T-helper 2 cell (primary cell): ENCODE measurements at places on chromosomes 1 and 21.

DNA sequence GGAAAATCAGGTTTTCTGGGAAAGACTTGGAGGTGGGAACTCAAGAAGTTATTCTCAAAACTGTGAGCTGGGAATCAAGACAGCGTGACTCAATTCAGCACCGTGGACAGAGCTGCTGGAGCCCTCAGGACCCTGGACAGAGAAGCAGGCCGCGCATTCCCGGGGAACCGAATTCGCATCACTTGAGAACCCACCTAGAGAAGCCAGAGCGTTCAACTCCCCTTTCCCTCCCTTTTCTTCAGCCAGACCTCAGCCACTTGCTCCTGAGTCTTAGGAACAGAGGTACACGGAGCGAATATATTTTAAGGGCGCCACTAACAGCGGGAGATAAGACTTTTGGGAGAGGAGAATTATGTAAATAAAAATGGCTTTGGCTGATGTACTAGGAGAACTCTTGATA is 2.0 kb upstream of the LIN28A start:
- DNase-seq, result peak; percentile 57

GRCh38 chr1:32172621-32173245 is 6.7 kb upstream of the TXLNA start:
- DNase-seq, result no peak

DNA sequence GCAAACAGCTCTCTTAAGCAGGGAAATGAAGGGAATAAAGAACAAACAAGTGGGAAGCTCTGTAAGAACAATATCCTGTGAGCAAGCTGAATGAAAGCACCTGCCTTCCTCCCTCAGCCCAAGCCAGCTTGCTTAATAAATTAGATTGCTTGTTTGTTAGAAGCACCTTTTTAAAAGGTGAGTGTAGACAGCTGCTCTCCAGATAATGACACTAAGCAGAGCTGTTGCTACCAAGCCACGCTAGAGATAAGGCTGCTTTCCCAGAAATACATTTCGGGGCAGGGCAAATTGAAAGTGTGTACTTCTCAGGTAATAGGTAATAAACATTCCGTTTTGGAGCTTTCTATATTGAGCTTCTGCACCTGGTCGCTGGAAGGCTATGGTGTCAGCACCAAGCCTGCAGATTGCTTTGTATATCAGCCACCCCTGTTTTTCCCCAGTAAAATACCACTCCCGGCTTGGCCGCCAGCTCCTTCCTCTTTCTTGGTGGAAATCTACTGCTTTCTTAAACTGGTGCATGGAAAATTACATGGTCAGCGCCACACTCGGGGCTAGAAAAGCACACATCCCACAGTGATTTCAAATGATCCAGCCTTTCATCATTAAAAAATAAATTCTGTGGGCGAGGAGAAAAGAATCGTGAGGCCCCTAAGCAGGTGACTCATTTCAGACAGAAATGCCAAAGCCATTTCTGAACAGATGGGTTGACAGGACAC is 151.3 kb downstream of the ETS2 start:
- DNase-seq, result no peak

- no peak for DNase-seq
Observed at GRCh38 chr1:109917051-109917767, 6.6 kb downstream of the CSF1 start.

- no peak for DNase-seq
Observed at GRCh38 chr1:168057921-168058320, 78.8 kb downstream of the GPR161 start.

- no peak for DNase-seq
Observed at GRCh38 chr1:232669981-232670747, 40.2 kb upstream of the SIPA1L2 start.

DNA sequence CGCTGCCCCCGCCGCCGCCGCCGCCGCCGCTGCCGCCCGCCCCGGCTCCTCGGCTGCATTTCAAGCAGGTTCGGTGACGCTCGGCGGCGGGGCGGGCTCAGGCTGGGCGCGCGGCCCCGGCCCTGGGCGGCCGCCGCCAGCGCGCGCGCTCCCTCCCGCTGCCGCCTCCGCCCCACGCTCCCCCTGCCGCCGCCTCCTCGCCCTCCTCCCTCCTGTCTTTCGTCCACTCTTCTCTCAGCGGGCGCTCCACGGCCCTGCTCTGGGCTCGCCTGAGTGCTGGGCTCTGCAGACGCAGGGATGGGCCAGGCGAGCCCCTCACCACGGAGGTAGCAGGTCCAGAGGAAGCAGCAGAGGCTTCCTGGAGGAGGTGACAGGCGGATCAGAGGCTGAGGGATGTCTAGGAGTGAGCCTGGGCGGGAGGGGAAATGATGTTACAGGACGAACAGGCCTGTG is at the start of gene LRP8:
Gene LRP8, minus strand, starts transcription at position 62 of the 453 bp plus-strand sequence. CDS start 158 bp downstream, outside the sequence.
- peak; percentile 71 for DNase-seq

- no peak for DNase-seq
Observed at GRCh38 chr1:74674278-74675048, 871 bp upstream of the ERICH3 start.

DNA sequence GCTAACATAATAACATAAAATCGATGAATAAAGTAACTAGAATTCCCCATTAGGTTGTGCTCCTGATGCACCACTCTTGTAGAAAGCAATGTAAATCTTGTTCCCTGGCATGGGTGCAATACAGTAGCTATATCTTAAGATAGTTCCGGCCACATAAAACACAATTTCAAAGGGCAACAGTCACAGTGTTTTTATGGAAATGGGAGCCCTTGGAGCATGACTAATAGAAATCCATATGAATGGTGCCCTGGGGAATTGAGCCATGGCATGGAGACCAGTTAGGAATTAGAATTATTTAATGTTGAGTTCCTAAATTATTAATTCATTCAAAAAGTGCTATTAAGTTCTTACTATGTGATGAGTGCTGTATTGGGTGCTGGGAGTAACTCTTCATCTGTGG is 118.7 kb downstream of the KCNK2 start:
- no peak for DNase-seq

GRCh38 chr1:16409536-16410152 is 27.6 kb downstream of the SPATA21 start:
- no peak for DNase-seq

DNA sequence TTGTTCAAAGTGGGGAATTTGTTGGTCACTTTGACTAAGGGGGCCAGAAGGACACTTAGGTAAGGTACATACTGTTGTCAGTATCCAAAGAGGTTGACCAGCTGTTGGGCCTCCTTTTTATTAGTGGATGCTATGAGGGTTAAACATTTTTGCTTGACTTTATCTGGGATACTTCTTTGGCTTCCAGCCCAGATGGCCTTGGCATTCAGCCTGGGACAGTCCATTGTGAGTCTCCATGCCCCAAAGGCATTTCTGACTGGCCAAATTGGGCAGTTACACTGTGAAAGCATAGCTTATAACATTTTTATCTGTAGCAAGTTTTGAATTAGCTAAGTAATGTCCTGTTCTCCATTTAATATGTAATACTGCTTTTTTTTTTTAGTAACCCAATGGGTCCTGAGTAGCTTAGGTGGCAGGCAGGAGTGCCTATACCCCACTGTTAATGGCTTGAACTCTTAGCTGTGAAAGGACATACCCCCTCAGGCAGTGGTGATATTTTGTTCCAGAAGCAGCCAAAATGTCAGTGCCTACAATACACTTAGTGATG is 35.4 kb upstream of the CD1D start:
- no peak for DNase-seq

GRCh38 chr1:70667494-70668170 is 256.6 kb downstream of the CTH start:
- no peak for DNase-seq

- DNase-seq, result no peak
Observed at GRCh38 chr1:31366796-31367195, 6.1 kb downstream of the FABP3 start.

DNA sequence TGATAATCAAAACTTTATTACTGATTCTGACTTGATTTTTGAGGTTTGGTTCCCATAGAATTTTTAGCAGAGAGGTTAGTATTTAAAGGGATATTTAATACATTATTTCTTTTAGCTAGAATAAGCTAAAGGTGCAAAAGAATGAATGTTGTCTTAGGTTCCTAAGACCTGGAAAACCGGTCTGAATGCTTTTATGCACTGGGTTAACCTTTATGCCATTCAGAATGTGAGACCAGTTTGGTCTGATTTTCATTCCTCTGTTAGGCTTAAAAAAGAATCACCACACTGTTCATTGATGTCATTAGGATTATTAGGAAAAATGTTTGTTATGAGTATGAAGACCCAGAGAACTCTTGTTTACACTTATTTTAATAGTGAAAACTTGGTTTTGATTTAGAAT is 30.1 kb downstream of the RAP1A start:
- DNase-seq, result no peak

DNA sequence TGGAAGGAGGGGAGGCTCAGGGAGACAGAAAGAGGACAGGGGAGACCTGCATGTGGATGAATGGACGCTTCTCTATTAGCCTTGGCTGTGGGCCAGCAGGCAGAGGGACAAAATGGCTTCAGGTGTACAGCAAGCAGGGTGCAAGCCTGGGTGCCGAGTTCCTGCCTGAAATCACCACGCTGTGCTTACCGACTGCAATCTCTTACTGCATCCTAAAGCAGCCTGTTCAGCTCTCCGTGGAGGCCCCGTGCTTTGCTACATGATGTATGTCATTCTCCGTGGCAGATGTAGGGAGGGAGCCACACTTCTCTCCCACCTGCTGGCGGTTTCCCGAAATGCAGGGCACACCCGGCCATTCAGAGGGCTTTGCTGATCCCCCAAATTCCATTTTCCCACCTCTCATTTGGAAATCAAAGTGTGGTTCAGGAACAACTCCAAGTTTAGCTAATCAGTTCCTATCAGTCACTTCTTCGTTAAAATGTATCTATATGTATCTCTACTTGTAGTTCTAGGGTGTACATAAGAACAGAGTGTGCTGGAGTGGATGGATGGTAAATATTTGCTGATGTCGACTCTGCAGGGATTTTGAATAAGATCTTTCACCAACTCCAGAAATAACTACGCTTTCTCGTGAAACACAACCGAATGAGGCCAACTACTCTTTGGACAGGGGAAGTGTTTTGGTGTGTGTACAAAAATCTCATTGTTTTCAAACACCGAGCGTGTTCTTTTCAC is 122.3 kb upstream of the BACE2 start:
- DNase-seq, result no peak

DNA sequence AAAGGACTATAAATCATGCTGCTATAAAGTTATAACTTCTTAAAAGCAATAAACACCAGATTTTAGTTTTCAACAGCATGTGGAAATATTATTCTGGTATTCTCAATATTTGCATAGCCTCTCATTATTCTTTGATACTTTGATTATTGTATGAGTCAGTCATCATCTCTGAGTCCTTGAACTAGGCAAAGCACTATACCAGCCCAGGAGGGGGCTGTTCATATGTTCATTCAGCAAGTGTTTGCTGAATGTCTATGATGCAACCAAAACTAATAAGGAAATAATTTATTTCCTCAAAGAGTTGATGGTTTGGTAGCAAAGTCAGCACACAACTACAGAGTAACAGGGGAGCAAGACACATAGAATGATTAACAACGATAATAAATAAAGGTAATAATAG is 175.6 kb upstream of the C1orf105 start:
- DNase-seq, result no peak

DNA sequence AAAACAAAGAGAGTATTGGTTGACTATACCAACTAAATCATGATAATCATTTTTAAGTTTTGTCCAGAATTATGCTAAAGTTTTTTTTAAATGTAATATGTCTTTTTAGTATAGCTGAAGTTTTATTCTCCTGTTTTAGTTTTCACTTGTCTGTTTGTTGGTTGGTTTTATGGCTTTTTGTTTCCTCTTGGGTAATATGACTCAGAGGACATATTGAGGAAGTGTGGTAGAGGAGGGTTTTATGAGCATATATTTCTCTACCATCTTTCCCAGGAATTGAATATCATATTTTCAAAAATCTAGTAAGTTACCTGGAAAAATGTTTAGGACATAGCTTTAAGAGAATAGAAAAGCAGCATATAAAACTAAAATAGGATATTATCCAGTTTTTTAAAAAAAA is 68.6 kb upstream of the MCOLN3 start:
- no peak for DNase-seq

GRCh38 chr1:28416509-28417194 is 47.1 kb downstream of the PHACTR4 start:
- no peak for DNase-seq

DNA sequence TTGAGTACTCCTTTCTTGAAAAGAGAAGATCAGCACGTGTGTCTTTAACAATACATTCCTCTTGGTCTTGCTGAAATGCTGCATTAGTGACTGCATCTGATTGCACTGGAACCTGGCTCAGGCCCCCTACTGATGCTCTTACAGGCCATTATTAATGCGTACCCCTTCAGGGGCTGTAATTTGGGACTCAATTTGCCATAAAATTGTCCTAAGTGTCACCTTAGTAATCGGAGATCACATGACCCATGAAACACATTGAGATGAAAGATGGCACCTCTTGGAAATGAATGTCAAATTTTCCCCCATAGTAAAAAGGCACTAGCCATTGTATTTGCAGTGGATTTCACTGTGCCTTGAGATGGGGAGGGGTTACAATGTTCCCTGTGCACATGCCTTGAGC is 563.3 kb downstream of the KIF26B start:
- no peak for DNase-seq

DNA sequence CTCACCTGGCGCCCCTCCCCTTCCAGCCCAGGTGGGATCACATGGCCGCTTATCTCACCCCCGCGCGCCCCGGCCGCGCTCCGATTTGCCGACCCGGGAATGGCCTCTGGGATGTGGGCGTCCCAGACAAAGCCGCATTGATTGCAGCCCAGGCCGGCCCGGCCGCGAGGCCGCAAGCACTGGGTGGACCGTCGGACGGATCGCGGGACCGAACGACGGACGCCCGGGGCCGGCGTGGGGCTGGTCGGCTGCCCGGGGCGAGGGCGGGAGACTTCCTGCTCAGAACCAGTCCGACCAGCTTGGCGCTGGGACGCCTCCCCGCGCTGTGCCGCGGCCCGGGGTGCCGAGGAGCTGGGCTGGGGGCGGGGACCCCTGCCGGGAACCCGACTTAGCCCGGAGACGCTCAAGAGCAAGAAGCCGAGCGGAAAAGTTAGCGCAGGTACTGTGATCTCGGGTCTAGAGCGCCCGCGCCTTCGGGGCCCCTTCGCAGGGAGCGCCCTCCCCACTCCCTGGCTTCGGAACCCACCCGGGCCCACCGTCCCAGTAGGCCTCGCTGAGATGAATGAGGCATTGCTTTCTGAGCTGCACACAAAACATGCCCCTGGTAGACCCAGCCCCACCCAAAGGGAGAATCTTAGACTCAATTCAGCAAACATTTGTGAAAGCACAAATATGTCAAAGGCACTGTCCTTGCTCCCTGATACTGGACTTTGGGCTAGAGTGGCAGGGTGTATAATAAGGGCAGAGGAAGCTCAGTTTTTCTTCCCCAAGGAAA is 415 bp upstream of the LAD1 start:
- DNase-seq, result no peak

GRCh38 chr1:75092141-75092540 is 42.0 kb upstream of the LHX8 start:
- DNase-seq, result no peak

GRCh38 chr1:21607549-21608529 is 61.3 kb downstream of the RAP1GAP start:
- DNase-seq, result peak; percentile 17
